Stimulated activated CD4-positive, alpha-beta T cell treated with anti-CD3 and anti-CD28 coated beads, Interleukin-2, amount 100 ng/mL, for 24 hours (primary cell): ENCODE measurements at places on chromosomes 1 and 21.

- DNase-seq, result no peak
Measured at GRCh38 chr1:119084798-119085197, 55.7 kb downstream of the WARS2 start.

DNA sequence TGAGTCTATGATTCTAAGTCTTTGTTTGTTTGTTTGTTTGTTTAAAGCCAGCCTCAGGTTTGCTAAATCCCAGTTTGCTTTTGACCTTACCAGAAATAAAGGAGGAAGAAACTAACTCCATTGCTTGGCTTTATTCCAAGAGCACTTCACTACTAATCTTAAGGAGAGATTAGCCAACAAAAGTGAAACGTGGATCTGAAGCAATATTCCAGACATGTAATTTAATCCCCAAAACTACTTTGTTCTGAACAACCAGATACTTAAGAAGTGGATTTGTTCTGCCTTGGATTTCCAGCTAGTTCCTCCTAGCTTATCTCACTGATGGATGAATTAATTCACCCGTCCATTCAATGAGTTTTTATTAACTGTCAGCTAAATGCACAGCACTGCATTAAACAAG is 15.9 kb upstream of the CEP350 start:
- DNase-seq, result no peak

- DNase-seq, result no peak
Measured at GRCh38 chr1:26148887-26149286, 10.0 kb upstream of the FAM110D start.

- no peak for DNase-seq
Measured at GRCh38 chr1:208775841-208776240, 531.7 kb upstream of the PLXNA2 start.

DNA sequence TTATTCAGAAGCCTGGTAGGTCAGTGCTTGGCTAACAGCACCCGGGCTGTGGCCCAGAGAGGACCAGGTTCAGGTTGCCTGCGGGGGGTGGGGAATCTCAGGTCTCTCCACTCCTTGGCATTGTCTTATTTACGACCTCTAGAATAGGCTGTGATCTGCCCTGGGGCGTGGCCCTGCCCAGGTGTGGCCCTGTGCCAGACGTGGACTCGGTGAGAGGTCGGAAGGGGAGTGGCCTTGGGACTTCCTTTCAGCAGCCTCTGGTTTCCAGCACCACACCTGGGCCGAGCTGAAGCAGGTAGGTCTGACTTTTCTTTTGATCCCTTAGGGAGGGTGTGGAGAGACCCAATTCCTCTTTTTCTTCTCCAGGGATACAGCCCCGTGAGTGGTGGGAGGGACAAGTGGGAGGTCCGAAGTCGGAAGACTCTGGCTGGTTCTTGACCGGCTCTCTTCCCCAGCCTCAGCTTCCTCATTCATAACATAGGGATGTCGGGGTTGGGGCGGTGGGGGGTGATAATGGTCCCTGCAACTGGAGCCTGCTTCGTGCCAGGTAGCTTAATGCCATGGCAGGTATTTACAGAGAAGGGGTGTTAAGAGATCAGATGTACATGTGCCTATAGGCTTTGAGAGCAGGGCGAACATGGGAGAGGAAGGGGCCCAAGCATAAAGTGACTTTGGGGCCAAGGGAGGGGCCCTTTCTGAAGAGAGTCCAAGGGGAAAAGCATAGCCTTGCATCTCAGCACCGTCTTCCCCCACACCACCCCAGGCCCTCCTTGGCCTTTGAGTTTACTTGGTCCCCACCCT is 16.5 kb downstream of the ACOT11 start:
- no peak for DNase-seq

- DNase-seq, result peak; percentile 26
Measured at GRCh38 chr1:210372931-210373627, 44.4 kb downstream of the HHAT start.

- DNase-seq, result no peak
Measured at GRCh38 chr1:109792056-109792831, 28.5 kb upstream of the EPS8L3 start.

DNA sequence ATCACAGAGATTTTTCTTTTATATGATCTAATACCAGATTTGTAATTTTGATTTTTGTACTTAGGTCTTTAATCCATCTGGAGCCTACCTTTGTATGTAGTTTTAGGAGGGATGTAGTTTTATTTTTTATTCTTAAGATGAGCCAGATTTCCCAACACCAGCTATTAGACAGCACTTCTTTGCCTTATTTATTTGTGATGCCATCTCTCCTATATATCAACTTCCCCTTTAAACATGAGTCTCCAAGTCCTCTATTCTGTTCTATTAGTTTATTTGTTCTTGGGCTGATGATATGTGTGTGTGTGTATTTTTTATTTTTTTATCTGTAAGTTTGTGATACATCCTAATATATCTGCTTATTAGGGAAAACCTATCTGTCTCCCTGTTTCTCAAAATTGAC is 94.2 kb downstream of the PHTF1 start:
- no peak for DNase-seq

DNA sequence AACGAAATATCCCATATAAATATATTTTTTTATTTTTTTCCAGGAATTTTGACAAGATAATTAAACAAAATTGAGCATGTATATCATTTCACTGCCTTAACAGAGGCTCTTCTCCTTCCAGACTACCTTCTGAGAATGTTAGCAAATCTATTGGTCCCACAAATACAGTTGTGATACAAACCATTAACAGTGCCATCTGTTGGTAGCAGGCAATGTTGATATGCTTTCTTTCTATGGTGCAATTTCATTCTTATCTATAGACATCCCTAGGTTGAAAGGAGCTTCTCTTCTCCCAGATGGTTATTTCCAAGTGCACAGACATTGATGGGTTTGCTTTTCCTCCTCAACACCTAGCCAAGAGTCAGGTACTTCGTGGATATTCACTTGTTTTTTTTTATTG is 303.6 kb downstream of the USH2A start:
- no peak for DNase-seq

- DNase-seq, result no peak
Measured at GRCh38 chr1:201763455-201764140, 65.4 kb upstream of the IPO9 start.

DNA sequence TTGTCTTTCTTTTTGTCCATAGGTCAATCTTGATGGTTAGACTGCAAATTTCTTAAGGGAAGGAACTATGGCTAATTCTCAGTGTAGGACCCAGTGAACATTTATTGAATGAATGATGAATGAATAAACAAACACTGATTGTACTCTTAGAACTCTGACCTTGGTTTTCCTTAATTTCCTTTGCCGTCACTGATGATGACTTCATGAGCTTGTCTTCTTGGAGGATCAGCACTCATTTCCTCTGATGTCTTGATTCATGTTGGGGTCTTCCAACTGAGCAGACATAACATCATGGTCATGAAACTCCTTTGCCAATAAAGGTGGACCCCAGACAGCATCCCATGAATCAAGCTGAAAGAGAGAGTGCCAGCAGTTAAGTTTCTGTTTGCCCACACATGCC is 96.3 kb downstream of the PLPP3 start:
- DNase-seq, result no peak

GRCh38 chr1:148160343-148161052 is 8.4 kb upstream of the NBPF11 start:
- no peak for DNase-seq

- no peak for DNase-seq
Measured at GRCh38 chr1:93348104-93348728, 2.5 kb downstream of the DR1 start.

- DNase-seq, result no peak
Measured at GRCh38 chr1:53435151-53435550, 24.0 kb upstream of the DMRTB1 start.

DNA sequence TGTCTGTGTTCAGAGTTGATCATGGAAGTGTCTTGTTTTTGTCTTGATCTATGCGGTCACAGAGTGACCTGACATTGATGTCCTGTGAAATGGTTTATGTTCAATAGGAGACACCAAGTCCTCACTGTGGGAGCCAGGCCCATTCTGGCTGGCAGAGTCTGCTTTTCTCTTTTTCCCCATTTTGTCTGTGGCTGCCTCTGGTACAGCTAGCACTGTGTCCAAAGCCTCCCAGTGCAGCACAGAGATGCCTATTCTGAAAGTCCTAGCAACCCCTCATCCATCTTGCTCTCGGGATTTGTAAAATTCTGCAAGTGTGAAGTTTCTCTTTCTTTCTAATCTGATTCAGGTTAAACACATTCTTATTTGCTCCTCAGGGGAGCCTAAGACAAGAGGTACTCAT is 14.3 kb downstream of the TNN start:
- no peak for DNase-seq

DNA sequence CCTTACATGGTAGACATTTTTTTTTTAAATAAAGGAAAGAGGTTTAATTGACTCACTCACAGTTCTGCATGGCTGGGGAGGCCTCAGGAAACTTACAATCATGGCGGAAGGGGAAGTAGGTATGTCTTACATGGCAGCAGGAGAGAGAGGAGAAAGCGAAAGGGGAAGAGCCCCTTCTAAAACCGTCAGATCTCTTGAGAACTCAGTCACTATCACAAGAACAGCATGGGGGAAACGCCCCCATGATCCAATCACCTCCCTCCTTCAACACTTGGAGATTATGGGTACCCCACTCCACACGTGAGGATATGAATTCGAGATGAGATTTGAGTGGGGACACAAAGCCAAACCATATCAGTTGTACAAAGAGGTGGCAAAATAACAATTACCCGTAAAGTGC is 301.7 kb downstream of the GRIK1 start:
- no peak for DNase-seq

DNA sequence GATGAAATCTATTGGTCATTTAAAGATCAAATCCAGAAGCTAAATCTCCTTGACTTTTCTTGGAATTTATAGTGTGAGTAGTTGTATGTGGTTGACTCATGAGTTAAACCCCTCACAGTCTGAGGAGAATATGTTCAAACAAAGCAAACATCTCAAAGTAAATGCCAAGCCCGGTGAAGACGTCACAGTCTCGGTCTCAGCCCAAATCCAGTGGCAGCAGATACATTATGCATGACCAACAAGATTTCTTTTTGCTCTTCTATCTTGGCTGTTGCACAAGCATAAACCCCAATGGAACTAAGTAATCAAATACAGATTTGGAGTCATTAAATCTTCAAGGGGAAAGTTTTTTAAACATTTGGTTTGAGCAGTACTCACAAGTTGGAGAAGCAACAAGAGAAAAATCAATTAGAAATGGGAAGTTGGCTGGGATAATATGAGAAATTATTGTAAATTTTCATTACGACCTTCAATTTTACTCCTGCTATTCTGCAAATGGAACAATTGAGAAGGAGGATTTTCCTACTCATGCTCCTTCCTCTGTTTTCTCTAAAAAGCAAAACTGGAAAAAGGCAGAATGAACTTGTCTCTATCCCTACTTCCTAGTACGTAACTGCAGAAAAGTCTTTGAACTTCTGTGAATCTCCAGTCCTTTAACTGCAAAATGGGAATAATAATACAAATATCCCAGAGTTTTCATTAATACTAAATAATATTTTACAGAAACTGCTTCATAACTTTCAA is 575.8 kb downstream of the NUF2 start:
- no peak for DNase-seq

- no peak for DNase-seq
Measured at GRCh38 chr1:229953736-229954326, 113.2 kb upstream of the GALNT2 start.

DNA sequence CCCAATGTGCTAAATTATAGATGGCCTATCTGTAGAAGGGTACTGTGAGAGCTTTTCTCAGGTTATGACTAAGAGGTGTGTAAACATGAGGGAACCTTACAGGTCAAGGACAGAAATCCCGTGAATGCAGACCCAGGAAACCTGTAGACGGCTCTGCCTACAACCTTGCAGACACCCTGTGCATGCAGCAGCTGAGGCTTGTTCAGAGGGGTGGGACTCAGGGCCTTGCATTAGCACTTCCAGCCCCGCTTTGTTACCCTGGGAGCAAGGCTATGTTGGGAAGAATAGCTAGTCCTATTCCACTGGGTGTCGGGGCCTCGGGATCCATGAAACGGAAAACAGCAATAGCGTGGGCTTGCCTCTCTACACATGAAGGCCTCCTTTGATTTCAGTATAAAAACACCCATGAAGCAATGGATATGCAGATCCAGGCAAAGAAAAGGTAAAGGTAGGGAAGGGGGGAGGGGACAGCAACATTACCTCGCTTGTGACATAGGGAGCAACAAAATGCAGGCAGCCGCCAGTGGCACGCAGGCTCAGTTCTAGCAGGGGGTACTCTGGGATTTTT is 9.5 kb upstream of the NDUFS5 start:
- DNase-seq, result no peak

- no peak for DNase-seq
Measured at GRCh38 chr1:9279172-9279840, 13.4 kb upstream of the SPSB1 start.

DNA sequence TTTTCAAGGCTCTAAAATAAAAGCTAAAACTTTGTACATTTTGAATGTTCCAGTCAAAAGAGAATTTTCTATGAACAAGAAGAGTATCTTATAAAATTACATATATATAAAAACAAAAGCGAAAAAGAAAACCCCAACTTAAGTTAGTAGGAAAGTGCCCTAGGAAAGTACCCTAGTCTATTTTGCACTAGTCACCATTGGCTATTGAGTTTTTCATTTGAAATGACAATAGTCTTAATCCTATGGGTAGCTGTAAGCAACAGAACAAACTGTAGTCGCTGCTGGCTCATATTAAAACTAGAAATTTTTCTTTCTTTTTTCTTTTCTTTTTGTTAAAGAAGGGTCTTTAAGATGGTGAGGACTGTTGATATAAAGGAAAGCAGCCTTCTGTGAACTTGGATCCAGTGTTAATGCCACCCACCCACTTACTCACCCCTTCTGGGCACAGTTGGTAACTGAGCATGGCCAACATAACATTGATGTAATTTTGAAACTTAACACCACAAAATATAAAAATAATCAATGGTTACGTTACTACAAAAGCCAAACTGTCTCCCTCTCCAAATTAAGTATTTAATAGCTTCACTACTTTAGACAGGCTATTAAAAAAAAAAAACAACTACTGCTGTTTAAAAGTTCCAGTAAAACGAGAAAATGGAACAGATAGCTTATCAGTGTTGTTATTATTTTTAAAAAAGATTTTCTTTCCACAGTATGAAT is 177.0 kb downstream of the EIF4G3 start:
- DNase-seq, result no peak

DNA sequence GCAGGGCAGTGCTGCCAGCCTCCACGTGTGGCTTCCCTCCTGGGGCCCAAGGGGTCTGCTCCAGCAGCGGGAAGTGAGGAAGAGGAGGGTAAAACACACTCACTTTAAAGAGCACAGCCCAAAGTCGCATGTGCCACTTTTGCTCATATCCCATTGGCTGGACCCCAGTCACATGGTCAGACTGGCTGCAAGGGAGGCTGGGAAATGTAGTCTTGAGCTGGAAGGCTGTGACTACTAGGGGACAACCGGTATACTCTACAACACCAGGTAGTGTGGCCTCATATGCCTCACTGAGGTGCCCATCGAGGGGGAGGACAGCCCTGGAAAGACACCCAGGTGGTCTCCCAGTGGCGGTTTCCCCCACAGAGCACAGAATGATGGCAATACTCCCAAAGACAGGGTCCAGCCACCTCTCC is 45.2 kb downstream of the CAMK2N1 start:
- peak; percentile 53 for DNase-seq

DNA sequence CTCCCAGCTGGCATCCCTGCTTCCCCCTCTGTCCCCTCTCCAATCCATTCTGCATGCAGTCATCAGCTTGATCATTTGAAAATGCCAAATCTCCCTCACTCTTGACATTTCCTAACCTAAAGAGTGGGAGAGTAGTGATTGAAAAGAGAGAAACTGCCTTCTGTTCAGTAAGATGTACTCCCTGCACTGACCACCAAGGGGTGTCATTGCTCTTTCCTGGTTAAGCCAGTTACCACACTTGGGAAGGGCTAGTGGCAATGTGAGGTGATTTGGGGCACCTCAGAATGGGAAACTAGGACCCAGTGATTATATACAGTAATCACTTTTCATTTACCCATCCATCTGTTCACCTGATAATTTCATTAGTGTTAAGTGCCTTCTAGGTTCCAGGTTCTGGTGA is 6.9 kb upstream of the TMEM269 start:
- DNase-seq, result no peak
